ENCODE measurements at places on chromosomes 6 and 20.

GRCh38 chr6:126600258-126600916 lies 260.5 kb downstream of the CENPW start:
- no peak for DNase-seq

DNA sequence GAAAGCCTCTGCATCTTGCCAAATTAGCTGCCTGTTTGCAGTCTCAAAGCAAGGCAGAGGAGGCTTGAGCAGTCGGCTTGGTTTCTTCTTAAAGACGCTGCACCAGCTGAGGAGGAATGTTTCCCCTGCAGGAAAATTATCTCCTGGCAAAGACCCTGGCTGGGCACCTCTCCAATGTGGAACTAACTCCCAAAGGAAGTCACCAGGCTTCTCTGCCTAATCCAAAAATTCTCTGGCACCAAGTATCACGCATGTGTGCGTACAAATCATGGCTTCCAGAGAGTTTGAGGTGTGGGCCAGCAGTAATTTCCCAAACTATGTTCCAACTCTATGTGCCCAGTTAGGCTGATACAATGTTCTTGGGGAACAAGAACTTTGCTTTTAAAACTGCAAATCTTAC lies 176.2 kb downstream of the KIF16B start:
- no peak for DNase-seq

DNA sequence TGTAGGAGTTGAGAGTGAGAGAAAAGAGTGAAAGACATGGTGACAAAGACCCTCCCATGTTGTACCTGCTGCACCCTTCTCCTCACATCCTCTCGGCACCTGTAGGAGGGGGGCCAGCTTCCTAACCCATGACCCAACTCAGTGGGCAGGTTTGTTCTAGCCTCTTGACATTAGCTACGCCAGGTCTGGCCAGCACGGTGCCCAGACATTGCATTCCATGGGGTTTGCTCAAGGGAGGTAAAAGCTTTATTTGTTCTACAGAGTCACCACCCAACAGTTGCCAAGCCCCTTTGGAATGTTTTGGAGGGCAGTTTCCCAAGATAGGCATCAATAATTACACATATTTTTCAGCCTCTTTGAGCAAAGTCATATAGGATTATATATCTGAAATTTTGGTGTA lies 22.7 kb upstream of the TGM6 start:
- DNase-seq: no peak

DNA sequence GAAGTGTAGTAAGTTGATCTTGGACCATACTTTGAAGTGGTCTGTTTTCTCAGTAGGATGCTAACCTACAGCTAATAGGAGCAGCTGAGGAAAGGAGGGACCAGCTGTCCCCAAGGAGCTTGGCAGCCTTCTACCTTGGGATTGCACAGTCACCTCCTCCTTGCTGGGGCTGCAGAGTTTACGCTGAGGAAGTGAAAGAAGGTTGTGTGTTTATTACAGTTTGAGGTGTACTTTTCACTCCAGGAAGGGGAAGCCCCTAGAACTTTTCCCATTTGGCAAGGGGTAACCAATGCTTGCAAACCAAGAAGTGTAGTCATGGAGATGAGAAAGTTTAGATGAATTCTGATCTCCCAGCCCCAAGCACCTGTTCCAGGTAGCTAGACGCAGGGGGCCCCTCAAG lies 58.8 kb downstream of the BMP6 start:
- DNase-seq: no peak

GRCh38 chr20:7879883-7880282 lies 60.4 kb downstream of the HAO1 start:
- DNase-seq: no peak

- DNase-seq: no peak
Measured at GRCh38 chr6:105137388-105137787, 42.4 kb downstream of the POPDC3 start.

- DNase-seq: peak; percentile 45
Measured at GRCh38 chr6:33248643-33248931, 23.1 kb downstream of the VPS52 start.

- no peak for DNase-seq
Measured at GRCh38 chr6:166542580-166542912, 43.9 kb downstream of the RAMACL start.

DNA sequence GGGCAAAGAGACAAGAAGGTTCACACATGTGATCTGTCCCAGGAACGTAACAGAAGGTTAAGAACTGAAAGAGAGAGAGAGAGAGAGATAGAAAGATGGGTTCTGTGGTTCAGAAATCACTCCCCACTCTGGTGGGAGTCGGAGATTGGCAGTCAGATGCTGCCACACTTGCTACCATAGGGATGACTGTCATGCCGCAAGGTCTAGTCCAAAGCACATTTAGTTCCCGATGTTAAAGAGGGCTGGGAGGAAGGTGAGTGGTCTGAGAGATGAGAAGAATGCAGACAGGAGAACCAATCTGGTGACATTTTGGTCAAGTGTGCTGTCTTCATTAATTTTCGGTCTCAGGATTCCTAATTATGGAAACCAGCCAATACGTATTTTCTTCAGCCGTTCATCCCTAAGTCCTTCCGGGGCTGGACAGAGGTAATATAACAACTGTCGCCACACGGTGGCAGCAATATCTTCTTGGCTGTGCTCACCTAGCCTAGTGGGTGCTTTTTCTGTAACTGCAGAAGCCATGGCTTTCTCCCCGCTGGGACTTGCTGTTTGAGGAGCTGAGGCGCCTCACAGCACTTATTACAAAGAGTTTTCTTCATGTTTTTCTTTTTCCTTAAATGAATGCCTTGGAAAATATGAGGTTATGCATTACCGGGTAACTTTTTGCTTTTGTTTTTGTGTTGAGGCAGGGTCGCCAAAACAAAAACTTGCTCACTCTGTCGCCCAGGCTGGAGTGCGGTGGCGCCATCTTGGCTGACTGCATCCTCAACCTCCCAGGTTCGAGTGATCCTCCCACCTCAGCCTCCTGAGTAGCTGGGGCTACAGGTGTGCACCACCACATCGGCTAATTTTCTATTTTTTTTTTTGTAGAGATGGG lies 46.0 kb downstream of the SLC35D3 start:
- DNase-seq: peak; percentile 33

GRCh38 chr20:16498526-16499253 lies 74.6 kb downstream of the KIF16B start:
- DNase-seq: no peak

GRCh38 chr6:106967936-106968555 lies 6.5 kb downstream of the CD24 start:
- no peak for DNase-seq

DNA sequence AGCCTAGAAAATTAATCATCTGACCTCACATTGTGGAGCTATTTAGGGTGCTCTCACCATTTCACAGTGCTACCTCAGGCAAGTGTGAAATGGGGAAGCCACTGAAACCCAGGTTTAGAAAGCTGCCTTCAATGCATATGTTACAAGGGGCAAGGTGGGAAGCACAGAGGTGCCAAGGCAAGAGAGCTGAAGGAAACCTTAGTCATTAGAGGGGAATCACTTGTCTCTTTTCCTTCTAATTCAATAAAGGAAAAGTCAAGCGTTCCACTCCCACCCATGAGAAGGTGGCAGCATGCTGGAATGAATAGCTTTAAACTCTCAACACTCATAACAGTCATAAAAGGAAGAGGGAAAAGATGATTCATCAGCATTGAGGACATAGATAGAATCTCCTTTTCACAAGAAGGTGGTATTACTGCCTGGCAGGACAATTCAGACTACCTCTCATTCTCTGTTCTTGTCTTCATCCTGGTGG lies 251.9 kb upstream of the IRAK1BP1 start:
- DNase-seq: no peak

GRCh38 chr6:75752365-75752764 lies 3.3 kb downstream of the MYO6 start:
- no peak for DNase-seq

GRCh38 chr20:35979544-35979943 lies 11.2 kb downstream of the CNBD2 start:
- no peak for DNase-seq

DNA sequence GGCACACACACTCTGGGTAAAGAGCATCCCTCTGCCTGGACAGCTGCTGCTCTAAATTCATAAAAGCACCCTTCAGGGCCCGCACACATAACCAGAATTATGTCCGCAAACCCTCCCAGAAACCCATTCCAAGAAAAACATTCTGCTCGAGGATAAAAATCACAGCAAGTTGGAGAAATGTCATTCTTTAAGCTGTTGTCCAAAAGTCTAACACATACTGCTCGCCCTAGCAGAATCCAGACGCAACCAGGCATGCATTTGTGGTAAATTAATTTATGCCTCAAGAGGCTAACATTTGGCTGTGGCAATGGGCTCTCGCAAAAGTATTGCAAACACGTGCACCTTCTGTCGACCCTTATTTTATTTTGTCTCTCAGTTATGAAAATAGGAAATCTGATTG lies 116.1 kb upstream of the INSM1 start:
- no peak for DNase-seq

DNA sequence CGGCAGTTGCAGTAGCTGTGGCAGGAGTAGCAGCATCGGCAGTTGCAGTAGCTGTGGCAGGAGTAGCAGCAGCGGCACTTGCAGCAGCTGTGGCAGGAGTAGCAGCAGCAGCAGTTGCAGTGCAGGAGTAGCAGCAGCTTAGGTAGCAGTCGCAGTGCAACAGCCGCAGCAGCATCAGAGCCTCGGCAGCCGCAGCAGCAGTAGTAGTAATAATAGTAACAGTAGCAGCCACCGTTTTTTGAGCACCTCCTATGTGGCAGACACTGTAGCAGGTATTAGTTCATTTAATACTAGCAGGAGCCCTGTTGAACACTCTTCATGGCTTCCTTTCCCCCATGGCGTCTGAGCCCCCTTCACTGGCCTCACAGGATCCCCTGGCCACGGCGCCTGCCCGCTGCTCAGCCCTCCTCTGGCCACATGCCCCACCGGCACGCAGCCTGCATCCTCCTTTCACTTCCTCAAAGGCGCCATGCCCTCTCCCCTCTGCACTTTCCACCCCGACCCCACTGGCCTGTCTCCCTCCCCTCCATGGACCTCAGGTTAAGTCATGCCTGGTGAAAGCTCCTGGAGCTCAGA lies 19.1 kb upstream of the IRF4 start:
- no peak for DNase-seq

DNA sequence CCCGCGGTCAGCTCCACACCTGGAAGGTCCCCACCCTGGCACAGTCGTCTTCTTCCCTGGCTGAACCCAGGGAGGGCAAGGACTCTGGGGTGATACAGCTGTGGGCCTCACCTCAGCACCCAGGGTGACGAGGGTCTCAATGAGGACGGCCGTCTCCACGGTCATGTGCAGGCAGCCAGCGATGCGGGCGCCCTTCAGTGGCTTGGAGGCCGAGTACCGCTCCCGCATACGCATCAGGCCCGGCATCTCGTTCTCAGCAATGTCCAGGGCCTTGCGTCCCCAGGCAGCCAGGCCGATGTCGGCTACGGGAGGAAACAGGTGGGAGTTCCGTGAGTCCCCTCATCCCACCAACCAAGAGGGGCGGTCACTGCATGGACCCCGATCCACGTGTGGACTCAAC lies 7.9 kb downstream of the AHCY start:
- no peak for DNase-seq

GRCh38 chr6:87618531-87618930 lies 28.6 kb downstream of the ORC3 start:
- DNase-seq: no peak

- DNase-seq: no peak
Measured at GRCh38 chr6:111658462-111659154, 52.9 kb upstream of the TRAF3IP2 start.

DNA sequence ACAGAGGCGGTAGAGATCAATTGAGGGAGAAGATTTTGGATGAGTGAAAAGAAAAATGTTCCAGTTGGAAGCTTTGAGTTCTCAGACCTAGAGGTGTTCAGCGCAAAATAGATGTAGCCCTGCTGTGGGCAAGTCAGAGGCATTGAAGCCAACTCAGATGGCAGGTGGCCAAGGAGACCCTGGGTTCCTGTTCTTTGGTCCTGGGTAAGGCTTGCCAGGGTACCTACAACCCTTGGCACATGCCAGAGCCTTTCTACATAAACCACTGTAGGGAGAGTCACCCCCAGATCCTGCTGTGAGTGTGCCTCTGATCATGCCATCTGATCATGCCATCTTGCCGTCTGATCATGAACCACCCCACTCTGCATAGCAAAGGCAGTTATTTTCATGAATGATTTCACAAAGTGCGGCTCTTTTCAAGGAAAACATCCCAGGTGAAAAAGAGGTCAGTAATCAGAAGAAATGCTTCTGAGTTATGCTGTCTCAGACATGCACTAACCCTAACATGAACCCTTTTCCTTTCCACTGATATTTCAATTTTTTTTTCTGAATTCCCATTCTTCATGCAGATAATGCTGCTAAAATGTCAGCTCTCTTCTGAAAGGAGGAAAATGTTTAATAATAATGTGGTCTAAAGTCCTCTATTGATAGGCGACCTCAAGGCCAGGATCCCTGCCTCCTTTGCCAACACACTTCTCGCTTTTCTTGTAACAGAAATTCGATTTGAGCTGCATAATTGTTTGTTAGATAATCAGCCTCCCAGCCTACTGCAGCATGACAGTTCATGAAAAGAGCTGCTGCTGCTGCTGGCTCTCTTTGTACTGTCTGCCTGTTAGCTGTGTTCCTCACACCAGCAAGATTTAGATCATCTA lies 153.6 kb downstream of the MTHFD1L start:
- no peak for DNase-seq

DNA sequence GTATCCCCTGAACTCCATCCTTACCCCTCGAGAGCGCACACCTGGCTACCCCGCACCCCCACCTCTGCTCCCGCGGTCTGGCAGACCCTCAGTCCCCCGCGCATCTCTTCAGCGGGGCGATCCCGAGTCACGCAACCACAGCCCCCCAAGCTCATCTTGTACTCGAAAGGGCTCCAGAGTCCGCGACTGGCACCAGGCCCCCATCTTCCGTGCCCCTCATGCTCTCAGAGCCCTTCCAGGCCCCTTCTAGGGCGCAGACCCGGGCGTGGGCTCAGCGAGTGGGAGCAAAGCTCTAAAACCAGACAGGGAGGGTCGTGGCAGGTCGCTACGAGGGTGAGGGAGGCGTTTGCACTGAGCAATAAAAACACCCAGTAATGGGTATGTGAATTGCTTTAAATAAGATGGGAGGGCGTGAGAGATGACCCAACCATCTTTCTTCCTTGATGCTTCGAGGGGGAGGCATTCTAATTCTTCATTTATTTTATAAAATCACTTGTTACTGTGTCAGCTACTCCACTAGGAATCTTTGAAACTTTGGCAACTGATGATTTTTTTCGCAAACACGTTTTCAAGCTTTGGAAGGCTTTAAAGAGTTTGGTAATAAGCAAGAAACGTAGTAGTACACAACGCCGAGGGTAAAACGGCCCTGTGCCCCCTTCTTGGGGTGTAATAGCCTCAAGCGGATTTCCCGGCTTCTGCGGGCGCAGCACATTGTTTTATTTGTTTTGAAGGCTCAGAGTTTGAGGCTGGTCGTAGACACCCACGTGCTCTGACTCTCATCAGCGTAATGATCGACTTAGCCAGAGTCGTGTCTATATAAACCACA lies 42.6 kb upstream of the SUPT3H start:
- DNase-seq: no peak

DNA sequence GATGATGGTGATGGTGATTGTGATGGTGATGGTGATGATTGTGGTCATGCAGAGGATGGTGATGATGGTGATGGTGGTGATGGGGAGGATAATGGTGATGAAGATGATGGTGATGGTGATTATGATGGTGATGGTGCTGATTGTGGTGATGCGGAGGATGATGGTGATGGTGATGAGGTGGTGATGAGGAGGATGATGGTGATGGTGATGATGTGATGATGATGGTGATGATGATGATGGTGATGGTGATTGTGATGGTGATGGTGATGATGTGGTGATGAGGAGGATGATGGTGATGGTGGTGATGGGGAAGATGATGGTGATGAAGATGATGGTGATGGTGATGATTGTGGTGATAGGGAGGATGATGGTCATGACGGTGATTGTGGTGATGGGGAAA lies 333.7 kb downstream of the CDH4 start:
- DNase-seq: no peak

Data from activated CD4-positive, CD25-positive, alpha-beta regulatory T cell (primary cell).